ENCODE measurements at places on chromosomes 7 and 10.
A peak's percentile ranks its signal among the peaks of the same experiment; 100 is the strongest.

DNA sequence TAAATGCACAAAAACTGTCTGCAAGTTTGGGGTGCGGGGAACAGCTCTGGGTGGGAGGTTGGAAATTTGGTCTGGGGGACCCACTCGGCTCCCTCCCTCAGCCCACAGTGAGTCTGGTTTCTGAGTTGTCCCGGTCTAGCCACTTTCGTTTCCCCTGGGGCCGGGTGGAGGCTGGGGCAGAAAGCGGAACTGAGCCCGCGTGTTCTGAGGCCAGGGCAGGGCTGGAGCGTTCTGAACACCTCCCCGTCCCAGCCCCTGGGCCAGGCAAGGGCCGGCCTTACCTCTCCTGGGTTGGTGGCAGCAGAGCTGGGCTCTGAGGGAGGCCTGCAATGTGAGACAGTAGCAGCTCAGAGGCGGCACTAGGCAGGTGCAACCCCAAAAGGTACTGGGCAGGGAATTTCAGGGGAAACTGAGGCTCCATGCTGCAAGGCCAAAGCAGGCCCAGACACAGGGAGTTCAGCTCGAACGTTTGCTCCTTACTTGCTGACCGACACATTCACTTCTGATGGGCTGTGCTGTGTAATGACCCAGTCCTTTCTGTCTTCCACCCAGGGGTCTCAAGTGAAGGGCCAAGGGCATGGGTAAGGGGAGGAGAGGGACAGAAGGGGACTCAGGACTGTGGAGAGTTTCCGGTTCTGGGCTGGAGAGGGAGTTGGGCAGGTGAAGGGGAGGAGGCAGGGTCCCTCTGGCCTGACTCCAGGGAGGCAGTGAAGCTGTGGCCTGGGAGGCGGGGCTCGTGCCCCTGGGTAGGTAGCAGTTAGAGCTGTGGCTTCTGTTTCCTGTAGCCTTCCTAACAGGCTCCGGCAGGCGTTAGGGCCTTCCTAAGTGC is 3.0 kb downstream of the IRF5 start:
- H3K27me3 ChIP-seq, result no peaks in the 10 kb centered on the region
- H3K4me1 ChIP-seq, result peaks cover 37% of the 10 kb centered on the region
- peak overlapping the region; percentile 90 for H3K27ac ChIP-seq
- peak; percentile 95 for DNase-seq
- no peaks in the 10 kb centered on the region for H3K36me3 ChIP-seq

- H3K4me1 ChIP-seq, result no peaks in the 10 kb centered on the region
- DNase-seq, result no peak
- no peaks in the 10 kb centered on the region for H3K27me3 ChIP-seq
- H3K27ac ChIP-seq, result no peak overlapping the region
- no peaks in the 10 kb centered on the region for H3K36me3 ChIP-seq
Observed at GRCh38 chr7:20507157-20507556, 108.3 kb upstream of the ABCB5 start.

DNA sequence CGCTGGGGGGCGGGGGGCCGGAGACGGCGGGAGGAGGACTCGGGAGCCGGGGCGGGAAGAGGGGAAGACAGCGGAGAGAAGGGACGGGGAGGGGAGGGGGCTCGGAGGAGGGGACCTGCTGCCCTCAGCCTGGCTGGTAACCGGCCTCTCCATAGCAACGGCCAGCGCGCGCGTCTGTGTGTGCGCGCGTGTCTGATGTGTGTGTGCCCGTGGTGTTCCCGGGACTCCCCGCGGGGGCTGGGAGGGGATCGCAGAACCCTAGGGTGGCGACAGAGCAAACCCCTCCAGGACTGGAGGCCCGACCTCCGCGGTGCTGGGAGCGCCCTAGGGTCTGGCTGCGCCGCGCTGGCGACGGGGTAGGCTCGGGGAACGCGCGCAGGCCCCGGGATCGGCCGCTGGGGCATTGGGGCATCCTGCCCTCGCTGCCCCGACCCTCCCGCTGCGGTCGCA is 356.3 kb downstream of the DNAJB6 start:
- H3K4me1 ChIP-seq, result no peaks in the 10 kb centered on the region
- H3K4me3 ChIP-seq, result no peak overlapping the region
- no peaks in the 10 kb centered on the region for H3K36me3 ChIP-seq
- no peak for DNase-seq

- no peaks in the 10 kb centered on the region for H3K27me3 ChIP-seq
- no peaks in the 10 kb centered on the region for H3K4me1 ChIP-seq
- no peaks in the 10 kb centered on the region for H3K36me3 ChIP-seq
- no peak for DNase-seq
Observed at GRCh38 chr7:101698964-101699363, 69.9 kb upstream of the MYL10 start.
